Cortex of kidney (tissue), 1 donor: ENCODE measurements at places on chromosomes 1 and 21.

DNA sequence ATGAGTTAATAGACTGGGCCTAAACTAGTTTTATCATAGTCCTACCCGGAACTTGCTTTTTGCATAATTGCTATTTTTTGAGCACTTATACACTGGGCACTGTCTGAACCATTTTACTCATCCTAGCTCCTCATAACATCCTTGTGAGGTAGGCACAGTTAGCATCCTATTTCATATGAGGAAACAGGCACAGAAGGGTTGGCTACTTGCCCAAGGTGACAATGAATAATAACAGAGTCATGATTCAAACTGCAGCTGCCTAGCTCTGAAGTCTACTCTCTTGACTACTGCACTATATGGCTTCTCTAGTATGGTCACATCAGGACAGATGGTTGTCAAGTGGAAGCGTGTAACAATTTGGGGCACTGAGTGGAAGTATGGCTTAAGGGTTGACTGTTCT, 18.2 kb upstream of the RC3H1 start:
- no peak for DNase-seq

- DNase-seq: no peak
Measured at GRCh38 chr1:116494353-116494692, 76.5 kb downstream of the CD58 start.

GRCh38 chr1:20496241-20496661, 10.2 kb upstream of the CAMK2N1 start:
- no peak for DNase-seq

- no peak for DNase-seq
Measured at GRCh38 chr1:232980355-232980978, 30.1 kb downstream of the NTPCR start.

DNA sequence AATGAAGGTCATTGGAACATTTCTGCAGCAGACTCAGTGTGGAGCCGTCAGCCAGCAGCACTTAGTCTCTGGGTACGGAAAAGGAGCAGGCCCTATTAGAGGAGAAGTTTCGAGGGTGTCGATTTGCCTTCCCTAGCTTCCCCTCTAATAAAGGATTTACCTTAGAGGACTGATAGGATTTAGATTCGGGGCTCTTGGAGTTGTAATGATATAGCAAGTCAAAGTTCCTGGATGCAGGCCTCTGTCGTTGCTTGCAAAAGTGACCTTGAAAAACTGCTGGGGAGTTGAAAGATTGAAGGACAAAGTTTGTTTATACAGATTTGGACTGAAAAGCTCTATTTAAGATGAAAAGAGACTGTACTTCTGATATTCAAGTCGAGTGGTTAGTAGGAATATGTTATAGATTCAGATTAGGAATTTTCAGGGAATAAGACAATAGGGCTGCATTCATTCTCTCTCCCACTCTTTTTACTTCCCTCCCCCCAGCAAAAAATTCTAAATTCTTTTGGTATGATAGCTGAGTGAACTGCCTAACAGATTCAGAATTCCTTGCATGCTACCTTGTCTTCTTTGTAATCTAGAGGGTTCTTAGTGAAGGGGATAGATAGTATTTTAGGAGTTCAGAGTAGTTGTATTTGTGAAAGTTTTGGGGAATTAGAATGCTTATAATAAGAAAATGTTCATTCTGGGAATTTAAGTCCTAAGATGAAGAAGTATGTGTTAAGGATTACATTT, 19.2 kb downstream of the NFYC start:
- no peak for DNase-seq

GRCh38 chr1:2847086-2847985, 45.8 kb upstream of the TTC34 start:
- DNase-seq: no peak

DNA sequence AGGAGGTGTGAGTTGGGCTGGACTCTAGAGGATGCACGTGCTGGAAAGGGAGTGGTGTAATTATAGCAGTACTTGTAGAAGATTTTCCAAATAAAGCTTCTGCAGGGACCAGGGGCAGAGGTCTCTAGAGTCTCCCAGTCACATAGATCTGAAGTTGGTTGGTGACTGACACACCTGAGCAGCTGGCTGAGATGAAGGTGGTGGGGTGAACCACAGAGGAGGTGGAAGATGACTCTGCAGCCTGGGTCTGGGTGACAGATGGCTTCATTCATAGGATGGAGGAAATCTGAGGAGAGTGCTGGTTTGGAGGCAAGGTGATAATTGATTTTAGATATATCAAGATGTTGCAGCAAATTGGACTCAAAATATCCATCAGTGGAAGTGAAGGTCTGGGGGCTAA, 178.9 kb upstream of the IVNS1ABP start:
- DNase-seq: no peak

GRCh38 chr1:15290382-15290781, 43.4 kb downstream of the FHAD1 start:
- no peak for DNase-seq
